A172 (cell line): ENCODE measurements at places on chromosomes 2 and 18.

DNA sequence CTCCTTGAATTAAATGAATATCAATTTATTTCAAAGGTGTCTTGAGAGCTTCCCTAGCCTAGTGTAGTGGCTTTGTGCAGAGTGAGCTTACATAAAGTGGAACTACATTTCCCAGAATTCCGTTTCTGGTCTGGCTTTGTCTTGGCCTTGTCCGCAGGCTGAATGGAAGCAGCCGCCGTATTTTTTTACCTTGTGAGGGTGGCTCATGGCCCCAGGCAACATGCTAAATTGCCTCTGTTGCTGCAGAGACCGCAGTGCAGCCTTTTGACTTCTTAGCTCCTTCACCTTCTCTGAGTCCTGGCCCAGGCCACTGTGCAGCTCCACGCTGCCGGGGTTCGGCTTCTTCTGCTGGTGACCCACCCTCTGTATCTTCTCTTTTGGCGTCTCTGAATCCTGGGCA lies 114.8 kb upstream of the SLC38A11 start:
- DNase-seq = no peak

DNA sequence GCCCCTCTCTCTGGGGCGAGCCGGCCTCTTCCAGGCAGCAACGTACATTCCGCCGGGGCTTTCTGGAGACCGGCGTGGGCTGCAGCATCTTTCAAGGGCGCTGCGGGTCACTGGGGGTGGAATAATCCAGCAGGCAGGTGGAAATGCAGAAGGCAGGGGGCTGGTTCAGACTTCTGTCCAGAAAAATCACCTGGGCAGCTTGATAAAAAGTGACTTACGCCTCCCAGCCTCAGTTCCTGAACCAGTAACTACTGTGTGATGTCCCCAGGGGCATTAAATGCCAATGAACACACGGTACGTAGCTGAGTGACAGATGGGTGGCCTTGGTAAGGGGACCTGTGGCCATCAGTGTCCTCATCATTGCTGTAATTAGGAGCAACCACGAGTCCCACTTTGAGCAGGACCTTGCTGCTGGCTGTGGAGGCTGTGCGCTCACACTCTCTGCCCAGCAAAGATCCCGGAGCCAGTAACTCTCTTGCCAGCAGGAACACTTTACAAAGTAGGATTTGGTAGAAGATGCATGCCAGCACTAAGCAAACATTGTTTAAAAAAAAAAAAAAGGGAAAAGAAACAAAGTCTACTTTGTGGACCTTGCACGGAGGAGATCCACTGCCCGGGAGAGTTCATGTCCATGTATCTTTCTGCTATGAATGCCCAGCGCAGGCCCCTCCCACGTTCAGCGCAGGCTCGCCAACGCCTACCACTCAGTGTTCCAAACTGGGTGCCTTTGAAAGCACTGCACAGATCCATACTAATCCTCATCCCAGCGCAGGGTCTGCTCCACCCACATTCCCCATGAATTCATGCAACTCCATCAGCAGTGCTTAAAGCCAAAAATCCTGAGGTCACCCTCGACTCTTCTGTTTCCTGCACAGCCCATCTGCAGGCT lies 177.3 kb downstream of the HDAC4 start:
- no peak for DNase-seq

DNA sequence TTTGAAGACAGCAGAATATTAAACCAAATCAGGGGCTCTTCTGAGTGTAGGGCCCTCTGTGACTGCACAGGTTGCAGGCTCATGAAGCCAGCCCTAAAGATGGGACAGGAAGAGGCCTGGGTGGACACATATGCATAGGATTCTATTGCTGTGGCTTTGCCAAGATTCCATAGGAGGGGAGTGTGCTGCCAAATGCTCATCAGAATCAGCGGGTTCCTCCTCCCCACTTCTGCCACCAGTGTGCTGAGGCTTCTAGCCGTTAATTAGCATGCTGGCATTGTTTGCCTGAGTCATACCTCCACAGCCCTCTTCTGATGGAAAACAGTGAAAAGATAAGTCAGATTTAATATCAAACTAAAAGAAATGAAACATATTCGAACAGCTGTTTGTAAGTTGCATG lies 103.9 kb upstream of the TMEFF2 start:
- peak; percentile 74 for DNase-seq

- DNase-seq = no peak
Measured at GRCh38 chr18:11762429-11762828, 73.4 kb downstream of the GNAL start.

- no peak for DNase-seq
Measured at GRCh38 chr2:128303911-128304310, 14.8 kb downstream of the HS6ST1 start.
